ENCODE measurements at places on chromosomes 4 and X.

GRCh38 chr4:143616771-143617170, 83.7 kb downstream of the FREM3 start:
- no peak for DNase-seq

DNA sequence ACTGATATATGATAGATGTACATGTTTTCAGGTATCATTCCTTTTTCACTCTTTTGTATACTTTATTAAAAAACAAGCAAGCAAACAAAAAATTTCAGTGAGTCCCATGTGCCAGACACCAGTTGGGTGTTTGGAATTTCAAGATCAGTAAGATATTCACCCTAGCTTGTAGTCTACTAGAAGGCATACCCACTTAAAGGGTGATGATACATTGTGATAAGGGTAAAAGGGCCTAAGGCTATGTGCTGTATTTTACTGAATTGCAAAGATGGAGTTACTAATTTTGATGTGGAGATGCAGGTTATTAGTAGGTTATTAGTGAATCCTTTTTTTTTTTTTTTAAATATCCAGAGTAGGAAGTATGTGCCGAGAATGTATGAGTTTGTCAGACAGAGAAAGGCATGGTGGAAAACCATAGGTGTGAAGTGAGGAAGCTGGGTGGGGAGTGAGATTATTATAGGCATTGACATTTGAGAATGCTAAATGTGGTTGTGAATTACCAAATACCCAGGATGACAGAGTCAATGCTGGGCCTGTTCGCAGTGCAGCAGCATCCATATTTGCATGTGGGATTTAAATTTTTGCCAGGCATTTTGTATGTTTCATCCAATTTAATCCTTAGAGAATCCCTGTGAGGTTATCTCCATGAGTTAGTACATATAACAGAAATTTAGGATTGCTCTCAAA, 10.1 kb downstream of the STIM2 start:
- no peak for DNase-seq

GRCh38 chr4:11480683-11481082, 52.0 kb upstream of the HS3ST1 start:
- DNase-seq: no peak

DNA sequence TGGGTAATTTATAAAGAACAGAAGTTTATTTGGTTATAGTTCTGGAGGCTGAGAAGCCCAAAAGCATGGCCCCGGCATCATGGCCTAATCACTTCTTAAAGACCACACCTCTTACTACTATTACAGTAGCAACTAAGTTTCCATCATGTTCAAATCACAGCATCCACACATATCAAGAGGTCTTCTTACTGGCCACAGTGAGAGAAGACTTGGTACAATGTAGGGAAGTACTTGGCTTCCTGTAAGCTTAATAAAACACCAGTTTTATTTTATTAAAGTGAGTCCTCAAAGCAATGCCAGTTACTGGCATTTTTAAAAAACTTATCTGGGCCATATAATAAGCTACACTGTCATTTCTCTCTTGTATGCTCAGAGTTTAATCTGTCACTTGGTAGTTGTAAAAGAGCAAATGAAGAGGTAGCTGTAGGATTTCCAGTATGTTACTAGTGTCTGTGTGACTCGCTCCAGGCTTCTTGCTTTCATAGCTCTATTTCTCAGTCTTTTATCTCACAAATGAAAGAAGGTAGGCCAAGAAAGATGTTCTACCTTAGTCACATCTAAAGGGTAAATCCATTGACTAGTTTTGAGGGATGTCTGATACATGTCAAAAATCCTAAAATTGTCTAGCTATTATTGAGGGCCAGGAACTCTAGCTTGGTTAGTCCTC, 159.2 kb upstream of the CPEB2 start:
- no peak for DNase-seq

DNA sequence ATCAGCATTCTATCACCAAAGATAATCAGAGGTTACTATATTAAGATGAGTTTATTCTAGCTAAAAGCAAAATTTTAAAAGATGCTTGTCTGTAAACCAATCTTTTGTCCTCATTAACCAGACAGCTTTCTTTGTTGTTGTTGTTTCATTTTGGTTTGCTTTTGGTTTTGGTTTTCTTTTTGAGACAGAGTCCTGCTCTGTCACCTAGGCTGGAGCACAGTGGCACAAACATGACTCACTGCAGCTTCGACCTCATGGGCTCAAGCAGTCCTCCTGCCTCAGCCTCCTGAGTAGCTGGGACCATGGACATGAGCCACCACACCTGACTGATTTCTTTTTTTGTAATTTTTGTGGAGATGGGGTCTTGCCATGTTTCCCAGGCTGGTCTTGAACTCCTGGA, 102.9 kb downstream of the COX18 start:
- no peak for DNase-seq

- DNase-seq: no peak
Measured at GRCh38 chrX:135295944-135296305, 13.4 kb upstream of the ETDC start.

GRCh38 chr4:22091906-22092305, 143.3 kb upstream of the KCNIP4 start:
- no peak for DNase-seq

GRCh38 chrX:30161043-30161442, 54.3 kb upstream of the MAGEB2 start:
- DNase-seq: no peak

- DNase-seq: no peak
Measured at GRCh38 chr4:6960628-6961412, 51.2 kb downstream of the TBC1D14 start.

DNA sequence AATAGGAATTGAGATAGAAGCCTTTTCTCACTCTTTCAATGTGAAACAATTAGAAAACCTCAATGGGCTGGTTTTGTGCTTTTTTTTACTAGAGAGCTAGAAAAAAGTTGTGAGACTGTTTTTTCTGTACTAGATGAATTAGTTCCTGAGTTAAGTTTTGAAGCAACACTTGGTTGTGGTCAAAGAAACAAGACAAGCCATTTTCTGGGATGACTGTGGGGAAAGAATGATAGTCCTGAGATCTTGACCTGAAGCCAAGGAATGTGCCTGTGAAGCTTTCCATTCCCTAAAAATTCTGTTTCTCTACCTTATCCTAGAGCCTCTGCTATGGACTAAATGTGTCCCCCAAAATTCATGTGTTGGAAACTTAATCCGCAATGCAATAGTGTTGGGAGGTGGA, 157.8 kb upstream of the TLL1 start:
- no peak for DNase-seq

DNA sequence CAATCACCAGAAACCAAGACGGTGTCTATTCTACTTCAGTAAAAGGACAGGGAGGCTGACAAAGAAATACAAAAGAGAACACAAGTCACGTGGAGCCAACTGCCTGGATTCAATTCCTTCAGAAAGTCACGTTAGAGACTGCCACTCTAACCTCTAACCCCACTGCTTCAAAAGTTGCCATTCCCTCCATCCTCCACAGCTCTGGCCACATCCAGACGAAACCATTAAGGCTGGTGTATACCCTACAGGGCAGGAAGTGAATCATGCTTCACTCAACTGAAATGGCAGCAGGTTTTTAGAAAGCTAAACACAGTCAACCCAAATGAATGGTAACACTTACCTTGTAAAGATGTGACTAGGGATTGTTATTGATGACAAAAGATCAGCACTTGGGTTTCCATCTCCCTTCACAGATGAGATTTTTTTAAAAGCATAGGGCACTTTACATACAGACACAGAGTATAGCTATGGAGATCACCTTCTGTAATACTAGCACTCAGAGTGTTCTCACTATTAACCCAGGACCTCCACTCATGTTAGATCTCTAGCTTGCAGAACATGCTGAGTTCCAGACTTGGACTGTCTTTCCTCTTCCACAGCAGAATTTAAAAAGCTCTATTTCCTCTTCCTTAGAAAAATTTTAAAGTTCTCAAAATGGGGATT, 37.4 kb downstream of the MAML3 start:
- DNase-seq: no peak

- no peak for DNase-seq
Measured at GRCh38 chr4:98720871-98721480, 62.6 kb upstream of the TSPAN5 start.

DNA sequence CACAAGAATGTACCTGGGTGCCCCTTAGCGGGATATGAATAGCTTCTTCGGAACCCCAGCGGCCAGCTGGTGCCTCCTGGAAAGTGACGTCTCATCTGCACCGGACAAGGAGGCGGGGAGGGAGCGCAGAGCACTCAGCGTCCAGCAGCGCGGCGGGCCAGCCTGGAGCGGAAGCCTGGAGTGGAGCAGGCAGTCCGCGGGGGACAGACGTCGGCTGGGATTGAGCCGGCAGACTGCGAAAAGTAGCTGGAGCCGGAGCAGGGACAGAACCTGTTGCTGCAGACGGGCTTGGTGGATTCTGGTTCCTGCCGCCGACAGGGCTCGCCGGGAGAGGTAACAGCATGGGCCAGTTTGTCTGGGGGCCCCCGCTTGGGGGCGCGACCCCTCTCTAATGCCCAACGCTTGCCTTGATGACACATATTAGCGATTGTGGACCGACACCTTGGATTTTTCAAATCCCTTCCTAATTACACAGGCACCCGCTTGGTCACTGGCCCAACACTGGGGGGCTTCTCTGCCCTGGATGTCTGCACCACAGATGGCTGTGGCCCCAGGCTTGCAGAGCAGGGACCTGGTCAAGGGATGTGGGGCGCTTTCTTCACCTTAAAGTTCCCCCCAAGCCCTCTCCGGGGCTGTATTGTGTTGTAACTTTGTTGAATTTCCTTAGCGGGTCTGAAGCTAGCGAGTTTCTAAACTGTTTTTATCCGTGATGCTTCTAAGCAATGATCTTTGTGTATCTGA, at the start of gene NPFFR2:
TSS of gene NPFFR2 (plus strand) at position 133 of the 741 bp plus-strand sequence. CDS start 96,592 bp downstream, outside the sequence.
- no peak for DNase-seq

DNA sequence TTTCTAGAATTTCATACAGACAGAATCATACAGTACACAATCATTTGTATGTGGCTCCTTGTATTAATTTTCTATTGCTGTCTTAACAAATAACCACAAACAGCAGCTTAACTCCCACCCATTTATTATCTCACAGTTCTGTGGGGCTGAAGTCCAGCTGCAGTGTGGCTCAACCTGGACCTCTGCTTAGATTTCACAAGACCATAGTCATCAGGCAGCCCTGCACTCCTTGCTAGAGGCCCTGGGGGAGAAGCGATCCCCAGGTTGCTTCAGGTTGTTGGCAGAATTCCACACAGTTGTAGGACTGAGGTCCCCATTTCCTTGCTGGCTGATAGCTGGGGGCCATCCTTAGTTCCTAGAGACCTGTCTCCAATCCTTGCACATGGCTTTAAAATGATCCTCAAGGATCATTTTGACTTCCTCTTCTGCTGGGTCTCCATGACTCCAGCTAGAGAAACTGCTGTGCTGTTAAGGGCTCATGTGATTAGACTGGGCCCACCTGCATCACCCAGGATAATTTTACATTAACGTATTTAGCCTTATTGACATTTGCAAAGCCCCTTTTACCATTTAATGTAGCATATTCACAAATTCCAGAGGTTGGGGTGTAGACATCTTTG, 60.9 kb upstream of the SMAD1 start:
- DNase-seq: no peak

- DNase-seq: no peak
Measured at GRCh38 chr4:118587946-118588345, 97.2 kb upstream of the METTL14 start.

DNA sequence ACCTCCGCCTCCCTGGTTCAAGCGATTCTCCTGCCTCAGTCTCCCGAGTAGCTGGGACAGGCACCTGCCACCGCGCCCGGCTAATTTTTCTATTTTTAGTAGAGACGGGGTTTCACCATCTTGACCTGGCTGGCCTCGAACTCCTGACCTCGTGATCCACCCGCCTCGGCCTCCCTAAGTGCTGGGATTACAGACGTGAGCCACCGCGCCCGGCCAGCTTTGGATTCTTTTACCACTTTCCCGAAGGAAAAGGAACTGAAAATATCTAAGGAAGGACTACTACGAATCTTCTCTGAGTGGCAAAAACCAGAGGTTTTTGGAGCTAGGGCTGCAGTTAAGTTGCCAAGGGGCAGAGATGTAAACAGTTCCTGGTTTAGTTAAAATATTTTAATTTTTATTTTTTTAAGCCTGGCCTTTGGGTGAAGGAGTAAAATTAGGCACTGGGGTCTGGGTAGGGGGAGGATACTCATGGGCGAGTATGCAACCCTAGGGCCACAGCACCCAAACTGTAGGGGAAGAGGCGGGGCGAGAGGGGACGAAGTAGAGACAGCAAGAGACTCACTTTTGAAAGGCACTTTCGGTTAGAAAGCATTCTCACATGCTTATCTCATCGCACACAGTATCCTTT, 525 bp upstream of the CISD2 start:
- DNase-seq: peak; percentile 10

DNA sequence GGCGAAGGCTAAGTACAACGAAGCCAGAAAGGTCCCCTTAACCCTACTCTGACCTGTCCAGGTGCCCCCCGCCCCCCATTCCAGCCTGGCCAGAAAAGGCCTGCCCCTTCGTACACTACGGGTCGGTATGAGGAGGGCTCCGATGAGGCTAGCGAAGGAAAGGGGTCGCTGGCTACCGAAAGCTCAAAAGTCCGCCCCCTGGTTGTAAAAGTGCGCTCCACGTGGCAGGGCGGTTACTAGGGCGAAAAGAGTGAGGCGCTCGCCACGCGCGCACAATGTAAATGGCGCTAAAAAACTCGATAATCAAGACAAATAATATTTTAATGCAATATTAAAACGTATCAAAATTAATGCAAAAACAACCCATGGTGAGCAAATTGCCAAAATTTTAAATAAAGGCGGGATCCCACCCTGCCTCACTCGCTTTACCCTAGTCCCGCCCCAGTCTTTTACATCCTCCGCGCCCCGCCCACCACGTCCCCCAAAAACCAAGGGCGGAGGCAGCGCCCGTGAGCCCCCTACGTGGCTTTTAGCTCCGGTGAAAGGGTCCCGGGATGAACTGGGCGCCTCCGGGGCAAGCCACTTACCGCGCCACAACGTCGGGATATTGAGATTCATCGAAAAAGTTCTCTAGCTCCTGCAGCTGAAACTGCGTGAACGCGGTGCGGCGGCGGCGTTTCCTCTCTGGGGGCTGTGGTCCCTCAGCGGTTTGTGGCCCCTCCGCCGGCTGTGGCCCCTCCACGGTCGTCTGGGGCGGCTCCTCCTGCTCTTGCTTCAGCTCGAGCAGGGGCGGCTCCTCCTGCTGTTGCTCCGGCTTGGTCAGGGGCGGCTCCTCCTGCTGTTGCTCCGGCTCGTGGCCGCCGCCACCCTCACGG, 929 bp downstream of the ESX1 start:
- no peak for DNase-seq

GRCh38 chrX:71420686-71421085, 54.5 kb downstream of the TAF1 start:
- no peak for DNase-seq

DNA sequence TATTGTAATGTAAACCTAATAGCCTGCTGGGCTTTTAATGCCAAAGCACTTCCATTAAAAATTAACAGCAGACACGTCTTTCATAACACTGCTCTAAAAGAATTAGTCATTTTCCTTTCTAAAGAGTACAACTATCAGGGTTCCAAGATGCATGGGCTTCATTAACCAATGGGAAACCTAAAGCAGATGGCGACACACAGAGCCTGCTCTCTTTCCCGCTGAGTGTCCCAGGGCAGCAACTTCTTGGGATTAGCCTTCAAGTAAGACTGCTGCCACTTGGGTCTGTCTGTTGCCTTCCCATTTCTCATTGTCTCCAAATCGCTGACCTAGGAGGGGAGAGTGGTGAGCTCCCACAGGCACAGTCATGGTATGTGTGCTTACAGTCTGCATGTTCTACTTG, 14.0 kb upstream of the PHKA2 start:
- no peak for DNase-seq

GRCh38 chr4:40648131-40648530, 18.5 kb upstream of the RBM47 start:
- no peak for DNase-seq
